CD4-positive, alpha-beta memory T cell (primary cell): ENCODE measurements at places on chromosomes 11 and 22. TPM values are rescaled to one million over a fixed set of nuclear protein-coding genes. Genes with fewer than 3 reads are reported as not detected.

The EIF3L gene
- polyA plus RNA-seq: 226 TPM

The KREMEN1 gene
- polyA plus RNA-seq: not detected

The OR4A47 gene
- polyA plus RNA-seq: not detected

The CDPF1 gene
- 17.0 TPM for polyA plus RNA-seq

The CD6 gene
- 298 TPM for polyA plus RNA-seq

The HBB gene
- 0.89 TPM for polyA plus RNA-seq

The GGT5 gene
- polyA plus RNA-seq: not detected

The PSMC3 gene
- 152 TPM for polyA plus RNA-seq

DNA sequence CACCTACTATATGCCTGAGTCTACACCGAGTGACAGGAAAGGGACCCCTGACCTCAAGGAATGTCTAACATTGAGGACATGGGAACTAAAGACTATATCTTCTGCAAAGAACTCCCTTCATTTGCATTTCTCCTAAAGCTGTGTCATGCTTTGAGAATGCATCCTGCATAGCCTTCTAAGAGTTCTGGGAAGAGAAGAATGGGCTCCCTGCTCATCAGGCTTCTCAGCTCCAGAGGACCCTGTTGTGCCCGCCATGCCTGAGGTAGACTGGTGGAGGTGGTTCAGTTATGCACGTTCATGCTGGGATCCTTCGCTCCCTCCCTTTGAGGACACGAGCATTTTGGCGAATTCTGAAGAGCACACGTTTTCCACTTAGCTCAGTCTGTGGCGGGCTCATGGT lies 63.3 kb downstream of the GRIK4 start:
- DNase-seq: no peak

- no peak for DNase-seq
Measured at GRCh38 chr11:134579724-134580609, 167.9 kb upstream of the B3GAT1 start.

- DNase-seq: peak; percentile 52
Measured at GRCh38 chr11:134224710-134225664, 516 bp downstream of the VPS26B start.

GRCh38 chr22:36713436-36713835 lies 9.9 kb upstream of the CACNG2 start:
- DNase-seq: no peak

DNA sequence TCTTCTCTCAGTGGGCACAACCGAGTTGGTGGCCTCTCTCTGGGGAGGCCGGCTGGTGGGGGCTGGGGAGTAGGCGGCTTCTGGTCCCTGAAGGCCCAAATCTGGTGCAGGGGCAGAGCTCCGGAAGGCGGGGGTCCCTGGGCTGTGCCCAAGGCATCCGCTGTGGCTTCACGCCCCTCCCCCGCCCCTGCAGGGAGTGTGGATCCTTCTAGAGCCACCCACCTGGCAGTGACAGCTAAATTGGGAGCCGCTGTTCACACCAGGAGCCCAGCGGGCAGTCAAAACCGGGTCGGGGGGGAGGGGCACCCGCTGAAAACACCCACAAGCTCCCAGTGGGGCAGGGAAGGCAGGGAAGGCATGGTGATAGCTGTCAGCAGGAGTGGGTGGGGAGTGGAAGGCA lies 4.6 kb upstream of the RTN4R start:
- DNase-seq: no peak

GRCh38 chr11:118740892-118741291 lies 50.1 kb downstream of the DDX6 start:
- no peak for DNase-seq

GRCh38 chr11:78050964-78051831 lies 12.5 kb upstream of the THRSP start:
- no peak for DNase-seq

DNA sequence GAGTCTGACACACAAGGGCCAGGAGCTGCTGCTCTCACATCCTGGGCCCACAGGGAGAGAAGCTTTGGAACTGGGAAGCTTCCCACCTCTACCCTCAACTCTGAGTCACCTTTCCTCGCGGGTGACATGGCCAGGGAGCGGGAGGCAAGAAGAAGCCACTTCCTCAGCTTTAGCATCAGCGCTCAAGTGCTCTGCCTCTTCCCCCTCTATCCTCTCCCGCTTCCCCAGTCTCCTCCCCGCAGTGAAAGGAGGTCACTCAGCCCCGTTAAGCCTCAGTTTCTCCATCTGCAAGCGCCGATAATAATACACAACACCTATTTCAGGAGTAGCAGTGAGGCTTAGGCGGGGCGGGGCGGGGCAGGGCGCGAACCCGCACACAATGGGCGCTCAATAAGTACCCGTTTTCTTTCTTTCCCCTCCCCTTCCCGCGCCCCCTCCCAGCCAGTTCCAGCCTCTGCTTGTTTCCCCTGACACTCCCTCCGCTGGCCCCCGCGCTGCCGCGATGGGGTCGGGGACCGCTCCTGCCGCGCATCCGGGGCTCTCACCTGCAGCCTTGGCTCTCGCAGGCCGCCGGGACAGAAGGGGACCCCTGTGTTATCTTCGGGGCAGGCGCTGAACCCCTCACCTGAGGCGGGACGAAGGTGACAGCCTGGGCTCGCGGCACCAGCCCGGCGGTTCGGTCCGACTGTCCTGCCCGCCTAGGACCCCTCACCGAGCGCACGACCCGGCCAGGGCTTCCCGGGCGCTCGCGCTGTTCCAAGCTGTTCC lies 892 bp downstream of the GDPD5 start:
- DNase-seq: peak; percentile 36

DNA sequence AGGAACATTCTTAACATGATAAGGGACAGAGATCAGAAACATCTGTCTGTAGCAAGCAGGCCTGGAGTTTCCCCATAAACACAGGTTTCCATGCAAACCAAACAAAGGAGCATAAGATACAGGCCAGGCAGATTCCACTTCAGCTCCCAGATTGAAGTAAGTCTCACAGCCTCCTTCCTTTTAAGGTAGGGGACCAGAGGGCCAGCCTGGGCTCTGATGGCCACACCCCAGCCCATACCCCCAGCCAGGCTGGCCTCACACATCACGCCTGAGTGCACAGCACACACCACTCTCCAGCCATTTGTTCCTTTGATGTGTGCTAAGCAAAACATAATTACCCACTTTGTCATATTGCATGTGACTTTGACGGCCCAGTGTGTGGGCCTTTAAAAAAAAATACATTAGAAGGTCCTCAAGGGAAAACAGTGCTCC lies 518.7 kb downstream of the NTM start:
- DNase-seq: no peak

GRCh38 chr11:130785380-130786116 lies 130.7 kb downstream of the SNX19 start:
- DNase-seq: no peak

DNA sequence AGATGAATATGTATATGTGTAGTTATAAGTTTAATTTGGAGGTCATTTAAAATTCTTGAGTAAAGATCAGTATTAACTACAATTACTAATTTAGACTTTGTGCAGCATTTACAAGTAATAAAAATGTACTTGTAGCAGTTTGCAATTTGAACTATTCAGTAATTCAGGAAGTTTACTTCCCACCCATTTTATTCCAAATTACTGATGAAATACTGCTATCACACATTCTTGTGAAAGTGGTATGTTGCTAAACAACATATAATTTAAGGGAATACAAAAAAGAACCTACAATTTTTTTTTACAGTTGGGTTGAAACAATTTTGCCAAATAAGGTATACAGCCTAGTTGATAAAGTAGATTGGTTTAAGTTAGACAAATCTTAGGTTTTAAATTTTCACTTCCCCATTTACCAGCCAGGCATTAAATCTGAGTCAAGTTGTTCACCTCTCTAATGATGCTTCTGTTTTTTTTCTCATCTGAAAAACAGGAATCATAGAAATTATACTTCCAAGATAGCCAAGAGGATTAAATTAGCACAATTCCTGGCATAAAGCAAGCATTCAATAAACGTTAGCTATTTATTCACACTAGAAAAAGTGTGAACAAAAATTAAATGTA lies 45.3 kb downstream of the ZBTB44 start:
- DNase-seq: no peak

GRCh38 chr22:28329186-28330073 lies 350.2 kb downstream of the TTC28 start:
- DNase-seq: no peak

- no peak for DNase-seq
Measured at GRCh38 chr11:38680166-38680565, 2082.1 kb upstream of the RAG2 start.

DNA sequence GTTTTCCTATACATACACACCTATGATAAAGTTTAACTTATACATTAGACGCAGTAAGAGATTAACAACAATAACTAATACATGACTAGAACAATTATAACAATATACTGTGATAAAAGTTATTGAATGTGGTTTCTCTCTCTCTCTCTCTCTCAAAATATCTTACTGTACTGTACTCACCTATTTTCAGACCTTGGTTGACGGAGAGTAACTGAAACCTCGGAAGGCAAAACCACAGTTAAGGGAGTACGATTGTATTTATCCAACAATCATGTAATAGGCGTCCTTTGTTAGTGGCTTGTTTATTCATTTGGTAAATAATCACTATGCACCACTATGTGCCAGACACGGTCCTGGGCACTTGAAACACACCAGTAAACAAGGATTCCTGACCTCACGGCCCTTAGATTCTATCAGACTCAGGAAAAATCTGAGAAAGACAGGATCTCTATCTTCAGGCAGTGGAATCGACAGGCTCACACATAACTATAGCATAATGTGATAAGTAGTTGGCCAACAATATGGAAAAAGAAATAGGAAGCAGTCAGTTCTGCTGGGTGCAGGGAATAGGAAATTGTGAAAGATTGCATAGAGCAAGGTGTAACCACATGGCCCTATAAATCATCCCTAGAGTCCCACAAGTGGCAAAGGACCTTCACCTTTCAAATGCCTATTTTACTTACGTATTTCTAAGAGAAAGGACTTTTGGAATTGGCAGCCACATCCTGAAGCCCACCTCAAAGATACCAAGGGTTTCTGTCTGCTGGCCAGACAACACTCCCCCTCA lies 12.0 kb downstream of the ETS1 start:
- DNase-seq: no peak

- no peak for DNase-seq
Measured at GRCh38 chr11:76074148-76075095, 131.9 kb downstream of the WNT11 start.
